Myometrial cell (primary cell): ENCODE measurements at places on chromosomes 11 and 22. TPM values are rescaled to one million over a fixed set of nuclear protein-coding genes. Genes with fewer than 3 reads are reported as not detected.

The CD3D gene
- total RNA-seq: not detected in 2 replicates

The CALCA gene
- total RNA-seq: not detected in 2 replicates

The OR2AG2 gene
- total RNA-seq: 0.18 and 0.29 TPM in 2 replicates

The TRIM22 gene
- 49.6 and 55.1 TPM in 2 replicates for total RNA-seq

The RASGRP2 gene
- 0.58 and 5.0 TPM in 2 replicates for total RNA-seq

The PIH1D2 gene
- total RNA-seq: 1.2 and 4.9 TPM in 2 replicates

The TMEM191C gene
- 0.29 and 0.71 TPM in 2 replicates for total RNA-seq

The ATM gene
- 24.8 and 44.7 TPM in 2 replicates for total RNA-seq

The NXPE4 gene
- total RNA-seq: not detected in 2 replicates

The REXO2 gene
- 275 and 279 TPM in 2 replicates for total RNA-seq

The SNX32 gene
- total RNA-seq: 0.58 and 1.1 TPM in 2 replicates

The SCO2 gene
- 0.58 and 1.4 TPM in 2 replicates for total RNA-seq
